Stimulated activated CD4-positive, alpha-beta T cell treated with anti-CD3 and anti-CD28 coated beads, Interleukin-2, amount 100 ng/mL, for 48 hours (primary cell): ENCODE measurements at places on chromosomes 1 and 21.

- no peak for DNase-seq
These were observed 35.4 kb downstream of the IGSF21 start for GRCh38 chr1:18142969-18143368.

GRCh38 chr1:24293392-24294227 is 25.5 kb upstream of the GRHL3 start:
- no peak for DNase-seq

DNA sequence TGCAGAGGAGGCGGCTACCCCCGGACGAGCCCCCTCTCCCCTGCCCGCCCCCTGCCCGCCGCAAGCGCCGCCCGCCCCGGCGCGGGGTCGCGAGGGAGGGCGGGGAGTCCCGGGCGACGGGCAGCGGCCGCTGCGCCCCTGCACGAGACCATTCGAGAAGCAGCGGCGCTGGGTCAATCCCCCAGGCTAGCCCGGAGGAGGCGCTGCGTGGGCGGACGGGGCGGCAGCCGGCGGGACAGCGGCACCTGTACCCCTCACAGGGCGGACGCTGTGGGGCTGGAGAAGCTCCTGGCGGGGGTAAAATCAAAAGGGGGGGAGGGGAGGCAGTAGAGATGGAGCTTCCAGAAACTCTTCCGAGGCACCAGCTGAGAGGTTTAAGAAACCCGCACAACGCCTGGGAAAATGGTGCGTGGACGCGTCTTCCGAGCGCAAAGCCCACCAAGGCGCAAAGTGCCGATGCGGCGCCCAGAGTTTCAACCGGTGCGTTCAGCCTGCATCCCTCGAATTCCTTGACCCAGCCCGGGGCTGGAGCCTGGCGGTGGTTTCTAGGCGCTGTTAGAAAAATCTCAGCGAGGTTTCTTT is at the start of gene PLPPR5:
TSS of gene PLPPR5 (minus strand) at position 1 of the 582 bp plus-strand sequence. CDS start 190 bp downstream, outside the sequence.
- peak; percentile 7 for DNase-seq

DNA sequence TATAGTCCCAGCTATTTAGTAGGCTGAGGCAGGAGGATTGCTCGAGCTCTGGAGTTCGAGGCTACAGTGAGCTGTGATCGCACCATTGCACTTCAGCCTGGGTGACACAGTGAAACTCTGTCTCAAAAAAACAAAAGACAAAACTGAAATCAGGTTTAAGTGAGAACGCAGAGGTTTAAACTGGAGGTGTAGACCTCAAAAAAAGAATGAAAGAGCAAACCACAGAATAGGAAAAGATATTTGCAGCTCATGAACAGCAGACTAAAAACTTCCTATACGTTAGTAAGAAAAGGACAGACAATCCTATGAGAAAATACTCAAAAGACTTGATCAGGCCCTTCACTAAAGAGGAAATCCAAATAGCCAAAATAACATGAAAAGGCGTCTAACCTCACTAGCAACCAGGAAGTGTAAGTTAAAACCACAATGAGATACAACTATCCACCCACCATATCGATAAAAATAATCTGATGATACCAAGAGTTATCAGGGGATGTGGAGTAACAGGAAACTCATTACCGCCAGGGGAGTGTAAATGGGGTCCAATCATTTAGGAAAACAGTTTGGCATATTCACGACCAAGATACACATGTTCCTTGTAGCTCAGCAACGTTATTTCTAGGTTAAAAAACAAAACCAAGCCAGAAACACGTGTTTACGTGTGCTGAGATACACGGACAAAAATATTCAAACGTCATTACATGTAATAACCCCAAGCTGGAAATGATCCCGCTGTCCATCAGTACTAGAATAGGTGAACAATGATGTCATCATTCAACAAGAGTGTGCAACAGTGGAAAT is 9.8 kb downstream of the TNFRSF9 start:
- no peak for DNase-seq

DNA sequence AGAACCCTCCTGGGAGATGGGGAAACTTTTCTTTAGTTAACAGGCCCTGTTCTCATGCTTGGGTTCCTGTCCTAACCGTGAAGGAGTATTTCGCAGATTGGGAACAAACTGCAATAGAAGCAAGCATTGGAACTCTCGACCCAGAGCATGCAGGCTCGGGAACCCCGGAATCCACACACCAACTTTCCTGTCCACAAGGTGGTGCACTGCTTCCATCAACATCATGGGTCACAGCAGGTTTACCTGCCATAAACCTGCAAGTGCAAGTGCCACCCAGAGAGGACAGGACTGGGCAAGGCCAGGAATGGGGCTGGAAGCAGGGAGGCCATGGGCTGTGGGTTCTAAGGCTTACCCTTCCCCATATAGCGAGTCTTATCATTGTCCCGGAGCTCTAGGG is 6.9 kb downstream of the ENO1 start:
- no peak for DNase-seq

DNA sequence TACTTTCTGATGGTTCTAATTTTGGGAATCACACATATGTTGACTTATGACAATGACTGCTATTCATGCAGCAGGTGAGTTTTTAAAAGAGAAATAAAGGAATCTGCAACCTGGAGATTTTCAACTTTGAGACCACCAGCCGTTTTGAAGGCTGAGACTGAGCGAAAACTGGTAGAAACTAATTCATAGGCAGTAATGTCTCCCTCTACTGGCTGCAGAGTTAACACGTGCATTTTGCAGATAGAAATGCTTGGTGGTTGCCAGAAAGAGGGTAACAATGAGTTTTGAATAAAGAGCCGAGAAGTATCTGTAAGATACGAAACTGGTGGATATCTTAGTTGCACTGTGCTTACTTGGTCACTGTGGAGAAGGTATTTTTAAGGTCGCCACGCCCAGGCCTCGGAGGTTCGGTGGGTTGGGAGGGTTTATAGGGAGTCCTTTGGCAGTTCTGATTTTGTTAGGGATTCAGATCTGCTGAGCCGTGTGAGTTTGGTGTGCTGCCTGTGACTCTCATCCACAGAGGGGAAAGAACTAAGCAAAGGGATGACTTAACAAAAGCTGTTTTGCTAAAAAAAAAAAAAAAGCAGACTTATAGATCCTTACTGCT is 83.0 kb downstream of the RYR2 start:
- no peak for DNase-seq

- DNase-seq: no peak
These were observed 137.1 kb downstream of the PBX1 start for GRCh38 chr1:164695956-164696665.

- DNase-seq: no peak
These were observed 67.2 kb upstream of the PARP1 start for GRCh38 chr1:226475142-226475511.

DNA sequence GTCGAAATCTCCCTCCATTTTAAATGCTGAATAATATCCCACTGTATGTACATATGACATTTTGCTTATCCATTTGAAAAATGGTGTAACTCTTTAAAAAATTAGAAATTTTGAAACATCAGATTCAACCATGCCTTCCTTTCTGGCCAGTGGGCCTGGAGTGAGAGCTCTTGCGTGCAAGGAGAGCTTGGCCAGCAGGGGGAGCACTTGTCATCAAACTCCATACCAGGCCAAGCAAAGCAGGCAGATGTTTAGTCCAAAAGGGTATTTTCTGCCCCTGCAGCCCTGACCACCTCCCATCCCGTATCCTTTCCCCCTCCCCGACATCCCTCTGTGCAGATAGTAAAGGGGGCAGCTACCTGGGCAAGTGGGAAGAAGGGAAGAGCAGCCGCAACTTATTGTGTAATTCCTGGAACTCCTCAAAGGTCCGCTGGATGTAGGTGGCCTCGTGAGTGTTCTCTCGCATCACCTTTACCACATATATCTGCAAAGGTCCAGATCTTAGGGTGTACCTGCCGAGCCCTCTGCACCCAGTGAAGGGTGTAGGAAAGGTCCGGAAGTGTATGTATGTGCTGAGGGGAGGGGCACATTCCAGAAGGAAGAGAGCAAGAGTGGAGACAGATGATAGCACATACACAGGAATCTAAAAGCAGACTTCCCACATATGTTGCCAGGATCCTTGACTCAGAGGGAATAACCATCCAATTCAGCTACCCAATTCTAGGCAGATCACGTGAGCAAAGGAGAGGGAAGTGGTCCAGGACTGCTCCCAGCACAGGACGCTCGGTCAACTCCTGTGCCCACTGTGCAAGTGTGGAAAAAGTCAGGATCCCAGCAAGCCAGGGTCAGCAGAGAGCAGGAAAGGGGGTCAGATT is 19.9 kb upstream of the PPP1R15B start:
- peak; percentile 81 for DNase-seq

DNA sequence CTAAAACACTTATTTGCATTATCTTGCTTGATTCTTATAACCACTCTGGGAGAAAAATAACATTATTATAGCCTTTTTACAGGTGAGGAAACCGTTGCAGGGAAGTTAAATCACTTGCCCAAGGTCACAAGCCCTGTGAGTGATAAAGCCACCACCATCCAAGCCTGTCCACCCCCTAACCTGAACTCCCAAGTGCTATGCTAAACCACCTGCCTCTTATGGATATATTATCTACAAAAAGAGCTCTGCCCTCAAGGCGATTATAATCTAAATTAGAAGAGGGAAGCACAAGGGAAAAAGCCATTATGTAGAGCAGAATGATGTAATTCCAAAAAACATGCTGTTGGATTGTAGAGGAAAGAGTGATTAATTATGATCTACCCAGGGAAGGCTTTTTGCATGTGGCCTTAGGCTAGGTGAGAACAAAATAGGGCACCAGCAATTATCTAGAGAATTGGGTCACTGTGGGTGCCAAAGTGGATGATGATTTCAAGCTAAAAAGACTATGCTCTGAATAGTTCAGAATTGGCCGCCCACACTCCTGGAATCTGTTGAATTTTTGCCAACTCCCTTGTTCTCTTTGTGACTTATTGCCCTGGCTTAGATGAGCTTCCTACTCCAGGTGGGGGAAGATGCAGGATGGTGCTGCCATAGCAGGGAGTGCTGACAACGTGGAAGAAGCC is 205.3 kb downstream of the FGGY start:
- DNase-seq: no peak

DNA sequence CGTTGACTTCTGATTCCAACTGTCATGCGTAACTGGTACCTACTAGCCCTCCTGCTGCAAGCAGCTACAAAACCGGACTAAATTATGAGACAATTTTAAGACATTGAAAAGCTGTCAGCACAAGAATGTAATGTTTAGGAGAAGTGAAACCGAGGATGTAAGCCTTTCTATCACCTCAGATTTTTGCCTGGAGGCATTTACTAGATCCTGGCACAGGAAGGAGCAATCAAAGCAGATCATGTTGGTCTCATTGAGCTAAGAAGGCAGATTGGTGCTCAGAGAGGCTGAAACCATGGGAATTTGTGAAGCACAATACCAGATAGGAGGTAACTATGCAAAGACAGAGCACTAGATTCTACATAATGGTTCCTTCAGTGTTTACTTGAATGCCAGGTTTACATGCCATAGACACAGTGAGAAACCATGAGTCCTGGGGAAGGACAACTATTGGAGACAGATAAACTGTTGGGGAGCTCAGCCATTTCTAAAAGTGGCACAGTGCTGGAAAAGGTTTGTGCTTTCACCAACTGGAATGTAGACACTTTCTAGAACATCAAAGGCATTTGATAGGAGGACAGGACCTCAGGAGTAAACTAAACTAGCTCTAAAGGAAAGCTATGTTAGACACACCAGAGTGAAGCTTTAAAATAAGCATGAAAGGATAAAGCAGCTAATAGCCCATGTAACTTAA is 179.4 kb downstream of the LYPLAL1 start:
- DNase-seq: no peak

DNA sequence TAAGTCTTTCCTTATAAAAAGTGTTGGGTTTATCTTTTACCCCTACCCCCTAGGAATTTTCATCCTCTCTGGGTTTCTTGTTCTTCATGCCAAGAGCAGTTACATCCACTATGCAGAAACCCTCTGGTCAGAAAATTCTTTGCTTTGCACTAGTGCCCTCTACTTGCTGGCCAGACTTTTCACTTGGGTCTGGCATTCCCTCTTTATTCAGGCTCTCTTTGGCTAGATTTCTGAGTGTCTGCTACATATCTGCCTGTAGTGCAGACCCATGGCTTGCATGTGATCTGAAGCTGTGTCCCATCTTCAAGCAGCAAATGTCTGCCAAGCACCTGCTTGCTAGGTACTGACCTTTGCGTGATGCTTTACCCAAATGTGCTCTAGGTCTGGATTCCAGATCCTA is 237.0 kb downstream of the GPATCH2 start:
- no peak for DNase-seq

GRCh38 chr1:91696321-91696720 is 189.6 kb downstream of the TGFBR3 start:
- no peak for DNase-seq

- DNase-seq: no peak
These were observed 88.5 kb upstream of the VCAM1 start for GRCh38 chr1:100631015-100631551.

DNA sequence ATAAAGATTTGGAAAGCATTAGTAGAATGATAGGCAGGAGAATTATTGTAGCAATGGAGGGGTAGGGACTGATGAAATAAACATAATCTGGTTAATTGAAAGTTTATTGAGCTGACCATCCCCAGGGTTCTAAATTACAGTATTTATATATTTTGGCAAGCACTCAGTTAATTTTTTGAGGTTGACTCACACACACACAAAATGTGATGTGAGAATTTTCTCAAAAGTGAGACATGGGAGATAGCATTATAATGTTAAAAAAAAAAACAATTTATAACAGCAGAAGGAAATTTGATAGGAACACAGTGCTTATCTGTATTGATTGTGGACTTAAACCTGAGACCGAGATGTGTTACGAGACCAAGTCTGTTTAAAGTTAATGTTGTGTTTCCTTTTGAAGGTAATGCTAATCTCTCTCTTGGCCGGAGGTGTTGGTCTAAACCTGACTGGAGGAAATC is 24.6 kb downstream of the TRIM45 start:
- DNase-seq: no peak

DNA sequence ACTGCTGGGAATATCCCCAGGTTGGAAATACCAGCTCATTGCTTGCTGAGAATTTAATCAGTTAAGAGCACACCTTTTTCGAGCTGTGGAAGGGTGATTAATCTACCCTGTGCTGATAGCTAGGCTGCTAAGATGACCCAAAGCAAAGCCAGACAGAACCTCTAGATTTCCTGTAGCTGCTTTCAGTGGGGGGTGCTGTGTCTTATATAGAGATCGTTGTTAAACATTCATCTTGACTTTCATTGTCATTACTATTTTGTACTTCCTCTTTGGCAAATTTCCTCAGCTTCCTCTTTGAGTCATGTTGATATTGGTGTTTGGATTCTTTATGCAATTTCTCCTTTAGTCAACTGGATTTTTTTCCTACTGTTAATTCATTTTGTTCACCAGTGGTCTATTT is 155.3 kb downstream of the DISC1 start:
- no peak for DNase-seq

DNA sequence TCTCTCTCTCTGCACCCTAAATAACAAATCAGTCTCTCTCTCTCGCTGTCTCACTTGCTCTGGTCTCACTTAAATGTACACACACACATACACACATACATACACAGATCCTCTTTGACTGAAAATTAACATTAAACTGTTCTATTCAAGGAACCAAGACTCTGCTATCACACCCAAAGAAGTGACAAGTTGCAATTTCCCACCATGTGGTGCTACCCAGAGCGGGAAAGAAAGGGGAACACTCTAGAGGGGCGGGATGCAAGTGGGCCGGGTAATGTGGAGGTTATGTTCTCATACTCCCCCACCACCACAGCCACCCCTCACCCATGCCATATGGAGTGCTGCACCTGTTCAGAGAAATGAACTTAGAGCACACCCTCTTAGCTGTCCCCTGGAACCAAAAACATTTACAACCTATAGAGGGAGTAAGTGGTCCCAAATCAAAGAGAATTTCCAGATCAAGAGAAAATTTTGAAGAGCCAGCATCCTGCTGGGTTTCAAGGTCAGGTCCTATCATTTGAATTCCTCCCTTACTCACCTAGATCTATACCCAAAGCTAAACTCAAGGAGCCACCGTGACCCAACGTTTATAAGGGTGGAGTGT is 319.4 kb downstream of the BRINP2 start:
- no peak for DNase-seq
